HFFc6 (cell line): ENCODE measurements at places on chromosomes 7 and 10.

GRCh38 chr10:104631946-104632345 is 9.1 kb upstream of the SORCS3 start:
- DNase-seq: no peak

- DNase-seq: no peak
Measured at GRCh38 chr7:95376632-95377400, 19.4 kb downstream of the PON3 start.

DNA sequence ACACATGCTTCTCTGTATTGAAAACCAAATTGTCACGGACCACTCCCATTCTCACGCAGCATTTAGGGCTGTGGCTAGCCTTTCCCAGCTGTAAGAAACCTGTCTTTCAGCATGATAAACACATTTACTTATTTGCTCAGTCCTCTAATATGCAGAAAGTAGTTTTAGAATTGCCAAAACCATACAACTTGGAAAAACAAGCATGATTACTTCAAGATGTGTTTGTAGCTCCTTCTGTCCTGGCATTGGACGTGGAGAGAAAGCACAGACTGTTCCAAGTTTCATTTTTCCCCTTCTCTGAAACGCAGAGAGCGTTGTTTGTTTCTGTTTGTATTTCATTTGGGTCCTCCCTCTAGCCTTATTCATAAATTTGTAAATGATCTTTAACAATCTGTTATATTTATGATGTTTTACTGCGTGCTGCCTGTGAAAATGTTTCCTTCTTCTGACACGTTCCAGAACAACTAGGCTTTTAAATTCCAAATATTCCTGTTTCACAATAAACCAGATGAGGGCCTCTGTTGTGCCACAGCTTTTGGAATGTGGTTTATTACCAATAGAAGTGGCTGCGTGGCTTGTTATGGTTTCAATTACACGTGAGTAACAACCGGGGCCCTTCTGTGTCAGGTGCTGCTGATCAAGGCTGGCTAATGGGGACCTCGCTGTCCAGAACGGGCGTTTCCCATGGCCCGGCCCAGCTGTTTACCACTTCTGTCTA is 26.1 kb downstream of the MNX1 start:
- peak; percentile 58 for DNase-seq

- DNase-seq: no peak
Measured at GRCh38 chr7:101581891-101582290, 47.2 kb downstream of the MYL10 start.

DNA sequence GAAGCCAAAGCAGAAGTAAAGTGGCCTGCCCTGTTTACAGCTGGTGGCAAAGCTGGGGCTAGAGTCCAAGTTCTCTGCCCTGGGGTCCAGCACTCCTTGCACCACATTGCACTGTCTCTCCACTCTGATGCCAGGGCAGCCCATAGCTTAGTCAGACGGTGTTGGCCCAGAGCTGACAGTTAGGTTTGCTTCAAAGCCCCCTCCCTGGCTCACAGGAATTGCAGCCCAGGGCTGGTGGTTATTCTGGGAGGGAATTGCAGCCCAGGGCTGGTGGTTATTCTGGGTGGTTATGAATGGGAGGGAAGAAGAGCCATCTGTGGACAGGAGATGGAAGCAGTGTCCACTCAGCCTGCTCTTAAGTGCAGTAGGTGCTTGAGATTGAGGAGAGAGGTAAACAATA is 88.9 kb downstream of the SCRN1 start:
- DNase-seq: no peak

GRCh38 chr7:44633254-44634186 is 27.1 kb downstream of the OGDH start:
- peak; percentile 97 for DNase-seq

- DNase-seq: no peak
Measured at GRCh38 chr7:135164357-135165061, 6.0 kb downstream of the CYREN start.

- no peak for DNase-seq
Measured at GRCh38 chr7:84249656-84250055, 55.1 kb upstream of the SEMA3A start.

GRCh38 chr7:133310232-133310862 is 57.5 kb downstream of the EXOC4 start:
- DNase-seq: no peak

DNA sequence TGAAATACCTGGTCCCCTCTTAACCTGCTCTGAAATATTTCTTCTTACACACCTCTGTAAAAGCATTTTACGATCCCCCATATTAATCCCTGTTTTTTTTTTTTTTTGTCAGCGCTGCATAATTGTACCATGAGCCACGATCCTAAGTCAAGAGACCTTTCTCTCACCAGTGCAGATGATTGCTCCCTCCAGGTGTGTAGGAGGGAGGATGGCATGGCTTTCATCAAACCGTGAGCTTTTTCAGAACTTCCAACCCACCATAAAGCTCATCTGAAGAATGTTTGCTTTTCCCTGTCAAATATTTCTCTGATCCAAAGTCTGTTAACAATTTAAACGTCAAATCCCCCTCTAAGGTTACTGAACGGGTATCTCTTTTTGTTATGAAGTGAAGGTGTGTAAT is 28.2 kb upstream of the SEPHS1 start:
- no peak for DNase-seq

GRCh38 chr10:30911303-30911863 is 120.3 kb downstream of the ZNF438 start:
- DNase-seq: no peak

GRCh38 chr10:95640891-95641315 is 15.6 kb downstream of the ALDH18A1 start:
- no peak for DNase-seq

GRCh38 chr10:49332333-49332732 is 33.4 kb downstream of the C10orf71 start:
- DNase-seq: no peak

DNA sequence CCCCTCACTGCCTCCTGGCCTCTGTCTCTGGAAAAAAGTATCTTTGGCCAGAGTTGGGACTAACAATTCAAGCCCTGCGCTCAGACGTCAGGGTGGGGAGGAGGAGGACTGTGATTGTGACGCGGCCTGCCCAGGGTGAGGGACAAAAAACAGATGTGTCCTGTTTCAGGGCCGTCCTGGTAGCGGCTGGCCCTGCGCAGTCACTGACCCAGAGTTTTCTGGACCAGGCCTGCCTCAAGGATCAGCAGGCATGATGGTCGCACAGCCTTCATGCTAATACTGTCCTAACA is 110.1 kb downstream of the CYTH3 start:
- DNase-seq: no peak

DNA sequence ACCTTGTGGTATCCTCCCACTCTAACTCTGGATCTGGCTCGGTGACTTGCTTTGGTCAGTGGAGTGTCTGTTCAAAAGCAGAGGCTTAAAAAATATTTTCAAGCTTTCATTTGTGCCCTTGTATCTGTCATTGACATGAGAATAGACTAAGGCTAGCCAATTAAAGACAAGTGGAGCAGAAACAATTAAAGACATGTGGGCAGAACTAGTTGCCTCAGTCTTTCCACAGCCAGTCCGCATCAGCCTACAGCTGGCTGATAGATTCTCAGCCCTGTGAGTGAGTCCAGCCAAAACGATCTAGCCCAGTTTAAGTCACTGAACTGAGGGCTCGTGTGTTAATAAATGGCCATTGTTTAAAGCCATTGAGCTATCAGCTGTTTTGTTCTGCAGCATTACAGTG is 185.2 kb upstream of the DGKB start:
- DNase-seq: no peak

DNA sequence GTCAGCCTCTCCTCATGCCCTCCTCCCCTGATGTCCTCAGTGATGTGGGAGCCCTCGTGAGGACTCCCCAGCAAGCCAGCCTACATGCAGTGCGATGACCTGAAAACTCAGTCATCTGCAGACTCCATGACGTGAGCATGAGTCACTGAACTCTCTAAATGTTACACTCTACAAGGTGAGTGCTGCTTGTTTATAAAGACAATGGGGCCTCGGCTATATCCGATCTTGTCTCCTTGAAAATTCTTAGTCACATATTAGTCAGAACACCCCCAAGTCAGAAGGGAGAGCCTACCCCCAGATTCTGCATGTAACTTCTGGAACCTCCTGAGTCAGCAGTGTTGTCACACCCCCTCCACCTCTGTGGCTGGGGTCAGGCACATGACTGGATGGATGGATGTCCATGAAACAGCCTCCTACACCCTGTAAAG is 673.8 kb downstream of the INHBA start:
- peak; percentile 97 for DNase-seq

- no peak for DNase-seq
Measured at GRCh38 chr7:131355917-131356777, 28.5 kb downstream of the MKLN1 start.

GRCh38 chr7:26345837-26346236 is 54.2 kb downstream of the SNX10 start:
- no peak for DNase-seq

- DNase-seq: no peak
Measured at GRCh38 chr7:49563693-49564378, 209.6 kb upstream of the VWC2 start.

- no peak for DNase-seq
Measured at GRCh38 chr7:35680403-35681013, 14.4 kb downstream of the HERPUD2 start.

DNA sequence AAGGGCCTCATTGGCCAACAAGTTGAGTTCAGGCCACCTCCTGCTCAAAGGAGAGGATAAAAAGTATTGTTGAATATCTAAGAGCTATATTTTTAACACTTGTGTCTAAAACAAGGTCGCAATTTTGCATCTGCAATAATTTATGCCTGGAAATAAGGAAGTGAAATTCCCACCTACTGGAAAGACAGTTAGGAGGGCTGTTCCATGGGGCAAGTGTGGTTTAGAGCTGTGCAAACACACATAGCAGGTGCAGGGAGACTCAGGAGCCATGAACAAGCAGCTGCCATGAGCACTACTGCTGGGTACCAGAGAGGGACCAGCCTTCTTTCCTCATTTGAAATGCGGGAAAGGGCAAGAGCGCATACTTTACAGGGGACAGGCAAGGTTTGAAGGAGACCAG is 35.5 kb upstream of the IKZF1 start:
- no peak for DNase-seq

- DNase-seq: no peak
Measured at GRCh38 chr10:7408291-7409044, 2.4 kb downstream of the SFMBT2 start.

DNA sequence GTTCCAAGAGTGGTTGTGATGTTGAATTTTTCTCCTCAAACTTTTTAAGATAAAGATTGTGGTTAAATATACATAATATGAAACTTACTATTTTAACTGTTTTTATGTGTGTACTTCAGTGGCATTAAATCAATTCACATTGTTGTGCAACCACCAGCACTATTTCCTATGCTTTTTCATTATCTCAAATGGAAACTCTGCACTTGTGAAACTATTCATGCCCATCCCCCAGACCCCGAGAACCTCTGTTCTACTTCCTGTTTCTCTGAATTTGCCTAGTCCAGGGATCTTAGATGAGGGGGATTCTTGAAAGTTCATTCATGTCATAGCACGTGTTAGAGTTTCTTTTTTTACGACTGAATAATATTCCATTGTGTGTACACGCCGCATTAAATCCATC is 67.0 kb downstream of the WDR37 start:
- DNase-seq: no peak

GRCh38 chr7:102073931-102074880 is 212.5 kb upstream of the SH2B2 start:
- peak; percentile 80 for DNase-seq

DNA sequence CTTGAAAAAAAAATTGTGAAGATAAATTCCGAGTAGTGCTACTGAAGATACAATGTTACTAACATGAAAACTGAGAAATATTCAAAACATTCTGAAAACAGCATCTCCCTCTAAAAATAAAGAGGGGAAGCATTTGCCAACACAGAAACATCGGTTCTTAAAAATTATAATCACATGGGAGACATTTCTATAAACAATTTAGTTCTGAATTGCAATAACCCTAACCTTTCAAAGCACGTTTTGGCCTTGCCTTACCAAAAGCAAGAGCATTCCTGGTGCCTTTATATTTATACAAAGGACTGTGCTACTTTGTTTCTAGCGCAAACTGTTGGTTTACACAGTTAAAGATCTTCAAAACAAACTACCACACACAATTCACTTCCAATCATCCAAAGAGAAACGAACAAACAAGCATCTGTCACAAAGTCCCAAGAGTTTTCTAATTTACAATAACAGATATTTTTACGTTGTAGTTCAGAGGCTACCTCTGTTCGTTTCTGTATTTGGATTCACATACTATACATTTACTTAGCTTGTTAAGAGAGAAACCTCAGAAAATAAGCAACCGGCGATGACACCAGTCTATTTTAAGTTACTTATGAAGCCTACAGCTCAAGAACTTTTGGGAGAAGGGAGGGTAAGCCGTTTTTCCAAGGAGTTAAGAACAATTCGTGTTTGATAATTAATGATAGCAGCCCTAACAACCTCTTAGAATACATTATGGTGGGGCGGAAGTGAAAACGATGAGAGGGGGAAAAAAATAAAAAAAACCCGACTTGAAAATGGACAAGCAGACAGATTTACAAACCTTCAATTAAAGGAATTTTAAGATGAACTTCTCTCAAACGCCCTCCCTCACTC is 1.3 kb downstream of the ABI1 start:
- DNase-seq: no peak

GRCh38 chr10:76618171-76618570 is 1019.4 kb downstream of the KCNMA1 start:
- DNase-seq: no peak

GRCh38 chr10:22345301-22346095 is at the start of gene SPAG6:
Gene SPAG6 (plus strand): TSS chr10:22345496. CDS start chr10:22345612, 116 bp downstream.
- DNase-seq: no peak

DNA sequence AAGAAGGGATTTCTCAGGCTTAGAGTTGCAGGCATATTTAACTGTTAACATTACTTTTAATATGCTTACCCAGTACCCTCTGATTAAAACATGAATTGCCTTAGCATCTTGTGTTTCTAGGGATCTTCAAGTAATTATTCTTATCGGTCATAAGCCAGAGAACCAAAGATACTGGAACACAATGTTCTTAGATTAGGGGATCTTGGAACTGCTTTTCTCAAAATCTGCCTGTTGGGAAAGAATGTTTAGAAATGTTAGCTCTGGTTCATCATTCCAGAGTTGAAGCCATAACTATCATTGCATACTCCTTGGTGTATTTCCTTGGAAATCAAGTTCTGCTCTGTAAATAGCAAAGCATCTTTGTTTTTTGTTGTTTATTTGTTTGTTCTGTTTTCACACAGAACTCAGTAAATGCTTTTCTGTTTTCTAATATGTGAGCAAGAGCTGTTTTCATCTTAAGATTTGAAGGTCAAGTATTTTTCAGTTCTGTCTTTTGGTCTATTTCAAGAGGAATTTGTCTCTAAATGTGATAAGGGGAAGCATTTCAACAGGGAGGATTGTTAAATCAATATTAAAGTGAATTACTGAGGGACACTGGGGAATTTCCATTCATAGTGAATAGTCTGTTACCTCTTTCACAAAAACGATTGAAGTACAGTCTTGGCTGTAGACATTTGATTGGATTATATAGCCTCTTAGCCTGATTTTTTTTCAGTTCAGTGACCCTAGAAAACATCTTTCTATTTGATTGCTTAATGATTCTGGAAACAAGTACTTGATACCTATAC is 103.2 kb upstream of the CYP26C1 start:
- no peak for DNase-seq
